ENCODE measurements at places on chromosomes 1 and 21. TPM values are rescaled to one million over a fixed set of nuclear protein-coding genes. Genes with fewer than 3 reads are reported as not detected.
A peak's percentile ranks its signal among the peaks of the same experiment; 100 is the strongest.

Gene CD5L
- total RNA-seq: 2.0 TPM

DNA sequence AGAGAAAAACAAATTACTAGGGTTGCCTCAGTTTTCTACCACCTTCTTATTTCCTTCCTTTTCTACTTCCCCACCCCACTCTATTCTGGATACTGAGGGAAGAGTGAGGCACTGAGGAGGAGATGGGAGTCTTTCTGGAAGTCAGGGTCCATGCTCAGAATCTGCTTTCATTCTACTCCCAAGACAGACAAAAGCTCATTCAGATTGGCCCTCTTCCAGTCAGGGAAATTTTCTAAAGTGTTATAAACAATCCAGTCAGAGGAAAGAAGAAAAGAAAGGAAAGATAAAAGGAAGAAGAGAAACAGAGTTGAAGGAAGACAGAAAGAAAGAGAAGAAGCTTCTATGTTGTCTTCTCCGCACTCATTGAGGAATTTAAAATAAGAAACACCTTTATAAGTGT is 228.6 kb downstream of the COP1 start:
- DNase-seq: no peak
- H3K4me3 ChIP-seq: no peak overlapping the region
- peaks cover 6% of the 10 kb centered on the region for H3K36me3 ChIP-seq
- no peaks in the 10 kb centered on the region for H3K27me3 ChIP-seq

DNA sequence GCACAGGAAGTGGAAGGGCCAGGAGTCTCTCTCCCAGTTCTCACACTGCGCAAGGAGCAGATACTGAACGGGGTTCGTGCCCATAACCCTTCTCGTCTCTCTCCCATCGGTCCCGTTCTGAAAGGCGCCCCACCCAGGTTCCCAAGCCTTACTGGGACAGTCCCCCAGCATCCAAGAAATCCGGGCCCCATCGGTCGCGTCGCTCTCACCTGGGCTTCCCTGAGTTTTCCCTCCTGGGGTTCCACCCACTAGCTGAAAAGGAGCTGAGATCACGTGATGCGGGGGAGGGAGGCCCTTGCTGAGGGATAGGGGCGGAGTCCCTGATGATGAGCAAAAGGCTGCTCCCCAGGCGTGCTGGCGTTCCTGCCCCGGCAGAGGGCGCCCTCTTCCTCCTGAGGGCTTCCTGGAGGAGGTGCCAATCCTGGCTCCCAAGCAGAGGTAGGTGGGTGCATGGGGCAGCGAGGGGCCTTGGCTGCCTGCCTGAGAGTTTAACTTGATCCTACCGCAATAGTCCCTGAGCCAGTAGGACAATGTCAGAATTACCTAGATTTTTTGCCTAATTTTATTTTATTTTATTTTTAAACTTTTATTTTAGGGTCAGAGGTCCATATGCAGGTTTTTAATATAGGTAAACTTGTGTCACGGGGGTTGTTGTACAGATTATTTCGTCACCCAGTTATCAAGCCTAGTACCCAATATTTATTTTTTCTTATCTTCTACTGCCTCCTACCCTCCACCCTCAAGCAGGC is at the start of gene SPOCD1:
Gene SPOCD1 (minus strand): TSS at position 271 of the 749 bp plus-strand sequence. CDS start 689 bp downstream, outside the sequence.
- H3K27ac ChIP-seq: peak within 1 kb of the TSS; percentile 34
- H3K4me1 ChIP-seq: peaks cover 27% of the 10 kb centered on the region
- DNase-seq: peak; percentile 94

GRCh38 chr1:2778220-2778592 is 23.3 kb downstream of the TTC34 start:
- no peaks in the 10 kb centered on the region for H3K36me3 ChIP-seq
- H3K4me3 ChIP-seq: no peak overlapping the region
- no peak overlapping the region for H3K27ac ChIP-seq
- no peaks in the 10 kb centered on the region for H3K27me3 ChIP-seq
- H3K4me1 ChIP-seq: no peaks in the 10 kb centered on the region

- DNase-seq: no peak
- H3K4me1 ChIP-seq: no peaks in the 10 kb centered on the region
- H3K27me3 ChIP-seq: no peaks in the 10 kb centered on the region
- H3K27ac ChIP-seq: no peak overlapping the region
- H3K4me3 ChIP-seq: no peak overlapping the region
- no peaks in the 10 kb centered on the region for H3K36me3 ChIP-seq
Measured at GRCh38 chr1:184535191-184535970, 148.6 kb downstream of the C1orf21 start.
